ENCODE measurements at places on chromosomes 12 and 14. TPM values are rescaled to one million over a fixed set of nuclear protein-coding genes. Genes with fewer than 3 reads are reported as not detected.

The IFNG-AS1 gene
- total RNA-seq = 2.7 TPM

The TMEM119 gene
- total RNA-seq = 5.5 TPM

The CCND2 gene
- total RNA-seq = 151 TPM

The DGLUCY gene
- total RNA-seq = 136 TPM

The KTN1 gene
- total RNA-seq = 128 TPM

The GPR65 gene
- total RNA-seq = 1.3 TPM

The RAB15 gene
- total RNA-seq = 69.0 TPM

The AJUBA gene
- 24.6 TPM for total RNA-seq

The SPTB gene
- 102 TPM for total RNA-seq

The HSPB8 gene
- total RNA-seq = 469 TPM

DNA sequence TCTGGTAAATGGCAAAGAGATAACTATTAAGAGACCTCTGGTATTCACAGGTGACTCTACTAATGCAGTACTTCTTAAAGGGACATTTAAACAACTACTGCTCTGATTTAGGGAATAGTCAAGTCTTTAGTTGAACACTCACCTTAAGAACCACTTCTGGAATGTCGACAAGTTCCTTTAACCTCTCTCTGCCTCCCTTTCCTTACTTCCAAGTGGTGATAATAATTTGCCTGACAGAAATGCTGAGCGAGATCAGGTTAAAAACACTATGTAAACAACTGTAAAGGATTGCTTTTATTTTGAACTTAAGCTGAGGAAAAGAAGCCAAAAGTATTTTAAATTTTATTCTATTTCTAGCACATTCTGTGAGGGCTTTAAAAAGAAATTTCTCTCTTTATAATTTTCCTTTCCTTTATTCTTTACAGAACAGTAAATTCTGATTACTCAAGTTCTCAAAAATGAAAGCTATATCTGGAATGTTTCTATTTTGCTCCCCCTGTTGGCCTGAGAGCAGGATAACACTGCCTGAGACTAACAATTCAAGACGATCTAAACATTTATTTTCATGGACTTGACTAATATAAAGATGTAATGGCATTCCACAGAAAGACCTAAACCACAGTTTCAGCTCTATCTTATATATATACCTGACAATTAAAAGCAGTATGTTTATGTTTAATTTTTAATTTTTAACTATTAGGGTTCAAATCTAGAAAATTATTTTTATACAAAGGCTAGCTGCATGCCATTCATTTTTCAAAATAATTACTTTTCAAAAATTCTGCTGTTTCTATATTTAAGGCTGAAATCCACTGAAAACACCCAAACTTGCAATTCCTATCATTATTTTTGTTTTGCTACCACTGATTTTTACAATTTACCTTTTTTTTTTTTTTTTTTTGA, 29.2 kb downstream of the ZCCHC8 start:
- peak; percentile 13 for DNase-seq
- peaks cover 34% of the 10 kb centered on the region for H3K36me3 ChIP-seq
- no peak overlapping the region for H3K4me3 ChIP-seq
- H3K4me1 ChIP-seq = no peaks in the 10 kb centered on the region
- H3K27ac ChIP-seq = peak overlapping the region; percentile 54

GRCh38 chr12:84698576-84699333, 213.8 kb downstream of the SLC6A15 start:
- H3K36me3 ChIP-seq = no peaks in the 10 kb centered on the region
- DNase-seq = no peak
- H3K27ac ChIP-seq = no peak overlapping the region
- no peaks in the 10 kb centered on the region for H3K4me1 ChIP-seq
- H3K27me3 ChIP-seq = no peaks in the 10 kb centered on the region

- DNase-seq = no peak
- H3K27me3 ChIP-seq = no peaks in the 10 kb centered on the region
- H3K4me1 ChIP-seq = no peaks in the 10 kb centered on the region
- no peak overlapping the region for H3K4me3 ChIP-seq
- H3K27ac ChIP-seq = no peak overlapping the region
Measured at GRCh38 chr12:80262346-80262745, 163.0 kb downstream of the OTOGL start.

- no peak for DNase-seq
- no peaks in the 10 kb centered on the region for H3K36me3 ChIP-seq
- no peaks in the 10 kb centered on the region for H3K27me3 ChIP-seq
- H3K27ac ChIP-seq = no peak overlapping the region
- H3K4me1 ChIP-seq = no peaks in the 10 kb centered on the region
Measured at GRCh38 chr14:90732718-90733117, 83.5 kb downstream of the TTC7B start.

- no peak overlapping the region for H3K4me3 ChIP-seq
- H3K27me3 ChIP-seq = no peaks in the 10 kb centered on the region
- H3K36me3 ChIP-seq = no peaks in the 10 kb centered on the region
Measured at GRCh38 chr14:63478010-63478409, 65.2 kb downstream of the PPP2R5E start.

DNA sequence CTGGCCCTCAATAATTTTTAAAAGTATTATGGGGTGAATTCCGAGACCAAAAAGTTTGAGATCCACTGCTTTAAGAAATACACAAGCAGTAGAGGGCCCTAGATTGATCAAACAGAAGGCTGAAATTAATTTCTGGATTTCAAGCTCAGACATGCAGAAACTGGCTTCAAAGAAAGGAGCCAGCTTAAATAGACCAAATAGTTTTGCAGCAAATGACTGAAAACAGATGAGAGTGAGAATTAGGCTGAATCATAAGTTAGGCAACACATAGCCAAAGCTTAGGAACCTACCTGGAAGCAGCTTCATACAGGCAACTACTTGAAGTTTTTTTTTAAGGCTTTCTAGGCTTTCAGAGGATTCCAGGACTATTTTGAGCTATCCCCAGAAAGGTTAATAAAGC, 12.4 kb downstream of the ATF7 start:
- H3K36me3 ChIP-seq = peaks cover 7% of the 10 kb centered on the region
- no peak overlapping the region for H3K4me3 ChIP-seq
- H3K27me3 ChIP-seq = no peaks in the 10 kb centered on the region
- no peak for DNase-seq
- no peak overlapping the region for H3K27ac ChIP-seq

DNA sequence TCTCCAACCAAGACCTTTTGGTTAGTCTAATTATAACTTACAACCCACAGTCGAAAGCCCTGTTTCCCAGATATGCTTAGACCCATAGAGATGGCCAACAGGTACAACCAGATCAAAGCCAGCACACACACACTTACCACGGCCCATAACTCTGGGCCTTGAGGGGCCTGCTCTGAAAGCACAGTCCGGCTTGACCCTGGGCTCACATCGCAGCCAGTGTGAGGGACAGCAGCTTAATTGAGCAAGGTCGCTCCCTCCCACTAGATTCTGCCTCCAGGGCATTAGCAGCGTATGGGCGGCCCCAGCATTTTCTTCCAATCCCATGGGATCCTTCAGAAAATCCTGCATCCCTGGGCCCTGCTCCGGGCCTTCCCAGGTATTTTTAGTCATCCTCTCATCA, 157.4 kb upstream of the FKBP4 start:
- no peak for DNase-seq
- H3K4me1 ChIP-seq = no peaks in the 10 kb centered on the region
- no peak overlapping the region for H3K27ac ChIP-seq
- H3K36me3 ChIP-seq = peaks cover 36% of the 10 kb centered on the region
- no peaks in the 10 kb centered on the region for H3K27me3 ChIP-seq

- no peak overlapping the region for H3K27ac ChIP-seq
Measured at GRCh38 chr14:64249363-64249762, 44.8 kb downstream of the ESR2 start.

DNA sequence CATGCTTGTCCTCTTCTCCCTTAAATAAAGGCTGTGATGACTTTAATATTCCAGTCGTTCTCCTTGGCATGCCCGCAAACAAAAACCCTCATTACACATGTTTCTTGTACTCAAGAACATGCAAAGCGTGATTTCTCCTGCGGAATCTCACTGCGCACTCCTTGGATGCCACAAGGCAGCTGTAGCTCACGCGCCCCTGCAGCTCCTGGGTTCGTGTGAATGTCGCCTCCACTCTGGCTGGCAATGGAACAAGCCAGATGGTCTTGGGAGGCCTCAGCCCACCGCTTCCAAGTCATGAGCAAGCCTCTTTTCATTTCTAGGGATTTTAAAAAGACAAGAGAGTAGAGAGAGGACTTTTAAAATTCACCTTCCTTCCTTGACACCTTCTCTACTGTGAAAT, 403.8 kb downstream of the PCNX1 start:
- H3K27ac ChIP-seq = no peak overlapping the region
- DNase-seq = no peak
- no peak overlapping the region for H3K4me3 ChIP-seq
- H3K36me3 ChIP-seq = no peaks in the 10 kb centered on the region
- no peaks in the 10 kb centered on the region for H3K27me3 ChIP-seq
- no peaks in the 10 kb centered on the region for H3K4me1 ChIP-seq

DNA sequence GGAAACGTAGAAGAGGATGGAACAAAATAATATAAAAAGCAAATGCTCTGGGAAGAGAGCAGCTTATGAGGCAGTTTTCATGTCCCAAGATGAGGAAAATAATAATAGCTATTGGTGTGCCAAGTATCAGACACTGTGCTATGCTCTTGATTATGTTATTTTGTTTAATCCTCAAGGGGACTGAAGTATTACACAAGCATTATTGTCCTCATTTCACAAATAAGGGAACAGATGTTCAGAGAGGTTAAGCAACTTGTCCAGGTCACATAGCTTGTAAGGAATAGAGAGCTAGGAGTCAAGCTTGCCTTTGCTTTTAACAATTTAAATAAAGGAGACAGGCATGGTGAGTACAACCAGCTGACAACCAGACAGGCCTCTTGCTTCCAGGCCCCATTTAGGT, 26.9 kb upstream of the LTBP2 start:
- no peak for DNase-seq
- H3K36me3 ChIP-seq = no peaks in the 10 kb centered on the region
- no peak overlapping the region for H3K4me3 ChIP-seq
- H3K27ac ChIP-seq = no peak overlapping the region
- H3K27me3 ChIP-seq = no peaks in the 10 kb centered on the region

DNA sequence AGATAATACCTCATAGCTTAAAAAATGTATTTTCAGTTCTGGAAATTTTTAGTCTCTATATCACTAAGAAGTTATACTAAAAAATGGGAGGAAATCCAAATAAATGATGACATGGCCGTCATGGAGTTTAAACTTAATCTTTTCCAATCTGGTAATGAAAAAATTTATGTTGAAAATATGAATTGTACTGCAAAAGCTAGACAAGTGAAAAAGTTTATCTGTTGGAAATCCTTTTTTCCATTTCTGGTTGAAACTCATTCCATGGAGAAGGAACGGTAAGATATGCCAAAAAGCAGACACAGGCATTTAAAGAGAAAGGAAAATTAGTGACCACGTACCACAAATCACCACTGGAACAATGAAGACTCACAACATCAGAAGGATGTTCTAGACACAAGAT, 314.2 kb upstream of the PRICKLE1 start:
- H3K36me3 ChIP-seq = no peaks in the 10 kb centered on the region
- no peak overlapping the region for H3K4me3 ChIP-seq
- no peaks in the 10 kb centered on the region for H3K4me1 ChIP-seq
- no peak overlapping the region for H3K27ac ChIP-seq
- no peak for DNase-seq

DNA sequence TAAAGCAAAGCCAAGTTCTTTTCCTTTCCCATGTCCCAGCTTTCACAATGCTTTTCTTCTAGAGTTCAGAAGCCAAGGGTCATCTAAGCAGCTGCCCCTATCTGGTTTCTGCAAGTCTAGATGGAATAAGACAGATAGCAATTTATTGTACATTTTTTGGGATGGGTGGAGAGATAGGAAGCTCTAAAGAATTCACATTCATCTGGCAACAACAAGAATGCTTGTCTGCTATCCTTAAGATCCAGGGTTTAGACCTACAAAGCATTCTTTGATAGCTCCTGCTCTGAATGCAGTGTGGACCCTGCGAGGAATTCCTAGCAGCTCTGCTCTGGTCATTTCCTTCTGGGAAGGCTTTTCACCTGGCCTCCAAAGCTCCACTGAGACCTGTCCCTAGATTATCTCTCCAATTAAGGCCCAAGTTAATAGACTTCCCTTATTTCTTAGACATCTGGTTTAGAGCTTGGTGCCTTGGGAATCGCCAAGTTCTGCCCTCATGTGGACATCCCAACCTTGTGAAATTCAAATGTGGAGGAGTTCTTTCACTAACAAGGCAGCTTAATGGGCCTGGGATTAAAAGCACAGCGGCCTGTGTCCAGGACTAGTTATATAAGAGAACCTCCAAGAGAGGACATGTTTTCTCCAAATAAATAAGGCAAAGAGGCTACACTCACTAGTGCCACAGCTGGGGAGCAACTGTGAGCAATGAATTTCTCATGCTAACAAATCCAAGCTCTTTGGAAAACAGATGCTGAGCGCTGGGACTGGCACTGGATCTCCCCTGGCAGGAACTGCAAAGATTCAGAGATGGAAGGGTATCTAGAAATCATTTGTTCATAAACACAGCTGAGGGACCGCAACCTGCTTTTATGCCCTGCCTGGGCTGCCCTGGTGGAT, 384.5 kb upstream of the DDHD1 start:
- DNase-seq = no peak
- H3K36me3 ChIP-seq = no peaks in the 10 kb centered on the region
- H3K27me3 ChIP-seq = no peaks in the 10 kb centered on the region
- no peak overlapping the region for H3K4me3 ChIP-seq
- no peaks in the 10 kb centered on the region for H3K4me1 ChIP-seq

GRCh38 chr12:14059548-14059947, 78.1 kb upstream of the GRIN2B start:
- DNase-seq = no peak
- H3K4me3 ChIP-seq = no peak overlapping the region
- no peaks in the 10 kb centered on the region for H3K27me3 ChIP-seq
- H3K4me1 ChIP-seq = no peaks in the 10 kb centered on the region
- no peaks in the 10 kb centered on the region for H3K36me3 ChIP-seq
- no peak overlapping the region for H3K27ac ChIP-seq

DNA sequence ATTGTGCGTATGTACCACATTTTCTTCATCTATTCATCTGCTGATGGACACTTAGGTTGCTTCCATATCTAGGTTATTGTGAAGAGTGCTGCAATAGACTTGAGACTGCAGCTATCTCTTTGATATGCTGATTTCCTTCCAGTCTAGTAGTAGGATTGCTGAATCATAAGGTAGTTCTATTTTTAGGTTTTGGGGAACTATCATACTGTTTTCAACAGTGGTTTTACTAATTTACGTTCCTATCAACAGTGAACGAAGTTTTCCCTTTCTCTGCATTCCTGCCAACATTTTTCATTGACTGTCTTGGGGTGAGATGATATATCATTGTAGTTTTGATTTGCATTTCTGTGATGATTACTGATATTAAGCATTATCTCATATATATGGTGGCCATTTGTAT, 482.2 kb downstream of the SLC16A7 start:
- DNase-seq = no peak
- no peaks in the 10 kb centered on the region for H3K27me3 ChIP-seq
- no peaks in the 10 kb centered on the region for H3K36me3 ChIP-seq

GRCh38 chr14:50113381-50114035, 2.9 kb downstream of the VCPKMT start:
- DNase-seq = no peak
- no peak overlapping the region for H3K27ac ChIP-seq
- peaks cover 17% of the 10 kb centered on the region for H3K4me1 ChIP-seq
- peaks cover 52% of the 10 kb centered on the region for H3K36me3 ChIP-seq

GRCh38 chr12:93426412-93426805, 15.3 kb downstream of the UBE2N start:
- H3K27me3 ChIP-seq = no peaks in the 10 kb centered on the region
- H3K4me1 ChIP-seq = no peaks in the 10 kb centered on the region
- no peak overlapping the region for H3K4me3 ChIP-seq

GRCh38 chr12:6555018-6555691, 687 bp downstream of the IFFO1 start:
- no peaks in the 10 kb centered on the region for H3K4me1 ChIP-seq
- peak overlapping the region; percentile 94 for H3K27ac ChIP-seq
- peaks cover 17% of the 10 kb centered on the region for H3K36me3 ChIP-seq
- H3K4me3 ChIP-seq = peak overlapping the region; percentile 80
- H3K27me3 ChIP-seq = no peaks in the 10 kb centered on the region

- H3K4me3 ChIP-seq = no peak overlapping the region
- DNase-seq = no peak
- peaks cover 12% of the 10 kb centered on the region for H3K4me1 ChIP-seq
- peak overlapping the region; percentile 23 for H3K27ac ChIP-seq
Measured at GRCh38 chr14:32206552-32206951, 3.5 kb upstream of the RNU6-8 start.
